ENCODE measurements at places on chromosomes 5 and 9.

- no peak for DNase-seq
Measured at GRCh38 chr5:158676642-158677469, 422.9 kb downstream of the EBF1 start.

DNA sequence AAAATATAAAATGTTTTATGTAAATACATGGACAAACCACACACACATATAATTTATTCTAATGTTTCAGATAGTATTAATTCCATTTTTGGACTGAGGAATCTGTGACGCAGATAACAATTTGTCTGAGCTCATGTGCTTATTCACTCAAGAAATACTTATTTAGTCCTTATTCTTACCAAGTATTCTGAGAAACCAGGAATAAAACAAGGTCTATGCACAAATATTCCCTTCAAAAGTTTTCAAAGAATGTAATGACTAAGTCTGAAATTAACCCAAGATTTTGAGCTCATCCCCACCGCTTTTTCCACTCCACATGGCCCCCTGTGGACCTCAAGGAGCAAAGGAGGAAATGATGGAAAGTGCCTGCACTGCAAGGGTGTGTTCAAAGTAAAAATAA is 1022.3 kb downstream of the EFNA5 start:
- DNase-seq = no peak

DNA sequence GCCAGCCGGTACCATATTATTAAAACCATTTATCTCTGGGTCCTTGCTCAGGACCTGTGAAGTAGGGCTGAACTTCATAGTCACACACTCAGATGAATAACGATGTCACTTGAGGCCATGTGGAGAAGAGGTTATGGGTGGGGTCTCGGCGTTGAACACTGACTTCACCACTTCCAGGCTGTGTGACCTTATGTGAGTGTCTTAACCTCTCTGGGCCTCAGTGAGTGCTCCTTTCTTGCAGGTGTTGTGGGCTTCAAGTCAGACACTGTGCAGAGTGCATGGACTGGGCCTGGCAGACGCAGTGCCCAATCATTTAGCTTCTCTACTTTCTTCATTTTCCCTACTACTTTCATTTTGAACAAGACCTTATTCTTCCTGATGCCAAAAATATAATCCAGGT is 278.8 kb downstream of the PBX3 start:
- DNase-seq = no peak

DNA sequence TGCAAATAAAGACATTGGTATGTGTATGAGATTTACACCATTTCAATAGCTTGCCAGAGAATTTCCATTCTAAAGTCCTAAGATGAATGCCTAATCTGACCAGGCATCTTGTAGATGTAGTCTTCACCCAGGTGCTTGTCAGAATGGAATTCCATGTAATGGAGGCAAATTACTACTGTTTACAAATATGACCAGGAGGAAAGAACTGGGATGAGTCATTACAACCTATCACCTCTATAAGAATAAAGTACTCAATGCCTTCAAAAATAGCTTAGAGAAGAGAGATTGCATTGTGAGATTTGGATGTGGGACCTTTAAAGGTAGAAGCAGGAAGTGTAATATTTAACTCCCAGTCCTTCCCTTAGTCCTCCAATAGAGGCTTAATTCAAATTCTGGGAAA is 507.0 kb upstream of the PTGER4 start:
- no peak for DNase-seq

- DNase-seq = no peak
Measured at GRCh38 chr5:142322747-142323479, 1.9 kb downstream of the SPRY4 start.

- no peak for DNase-seq
Measured at GRCh38 chr5:170327168-170327567, 29.6 kb upstream of the LCP2 start.

- no peak for DNase-seq
Measured at GRCh38 chr5:158943057-158943456, 156.7 kb downstream of the EBF1 start.

- no peak for DNase-seq
Measured at GRCh38 chr5:95617057-95617456, 2.8 kb upstream of the GPR150 start.

DNA sequence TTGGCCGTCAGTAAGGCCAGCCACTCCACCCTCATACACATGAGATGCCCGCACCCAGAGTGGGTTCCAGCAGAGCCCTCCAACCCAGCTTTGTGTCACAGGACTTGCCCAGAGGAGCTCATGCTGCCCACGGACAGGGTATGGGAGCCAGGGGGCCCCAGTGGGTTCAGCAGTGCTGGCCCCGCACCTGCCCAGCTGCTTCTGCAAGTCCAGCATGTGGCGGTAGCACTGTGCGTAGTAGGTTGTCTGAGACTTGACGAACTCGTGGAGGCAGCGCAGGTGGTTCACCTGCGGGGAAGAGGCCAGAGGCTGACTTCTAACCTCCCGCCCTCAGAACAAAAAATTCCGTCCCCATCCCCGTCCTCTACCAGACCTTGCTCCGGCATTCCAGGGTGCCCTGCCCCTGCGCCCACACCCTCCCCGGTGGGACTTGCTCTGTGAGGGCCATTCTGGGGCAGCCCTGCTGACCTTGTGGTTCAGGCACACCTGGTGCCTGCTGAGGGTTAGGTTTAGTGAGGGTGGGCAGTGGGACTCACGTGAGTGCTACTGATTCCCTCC is 18.5 kb downstream of the SH3GLB2 start:
- no peak for DNase-seq

DNA sequence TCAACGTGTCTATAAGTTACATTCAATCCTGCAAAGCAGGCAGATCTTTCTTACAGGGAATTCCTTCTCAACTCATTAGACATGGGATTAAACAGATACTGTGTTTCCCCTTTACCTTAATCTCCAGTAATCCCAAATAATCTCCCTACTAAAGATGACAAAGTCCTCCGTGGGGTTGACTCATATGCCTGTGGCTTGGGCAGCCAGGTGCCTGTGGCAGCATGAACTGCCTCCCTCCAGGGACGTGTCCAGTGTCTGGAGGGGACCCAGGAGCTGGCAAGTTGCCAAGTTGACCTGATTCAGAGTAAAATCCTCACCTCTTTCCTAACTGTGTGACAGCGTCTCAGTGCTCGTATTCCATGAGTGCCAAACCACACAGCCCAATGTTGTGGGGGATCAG is 94.6 kb upstream of the PTCH1 start:
- DNase-seq = no peak

All from stimulated activated CD8-positive, alpha-beta memory T cell treated with anti-CD3 and anti-CD28 coated beads, Interleukin-7, amount 100 ng/mL, for 48 hours (primary cell).